ENCODE measurements at places on chromosomes 6 and 20.

- no peak for DNase-seq
These were observed 12.2 kb downstream of the TCFL5 start for GRCh38 chr20:62849431-62849830.

GRCh38 chr6:6806844-6807518 lies 218.5 kb downstream of the LY86 start:
- DNase-seq: peak; percentile 66

DNA sequence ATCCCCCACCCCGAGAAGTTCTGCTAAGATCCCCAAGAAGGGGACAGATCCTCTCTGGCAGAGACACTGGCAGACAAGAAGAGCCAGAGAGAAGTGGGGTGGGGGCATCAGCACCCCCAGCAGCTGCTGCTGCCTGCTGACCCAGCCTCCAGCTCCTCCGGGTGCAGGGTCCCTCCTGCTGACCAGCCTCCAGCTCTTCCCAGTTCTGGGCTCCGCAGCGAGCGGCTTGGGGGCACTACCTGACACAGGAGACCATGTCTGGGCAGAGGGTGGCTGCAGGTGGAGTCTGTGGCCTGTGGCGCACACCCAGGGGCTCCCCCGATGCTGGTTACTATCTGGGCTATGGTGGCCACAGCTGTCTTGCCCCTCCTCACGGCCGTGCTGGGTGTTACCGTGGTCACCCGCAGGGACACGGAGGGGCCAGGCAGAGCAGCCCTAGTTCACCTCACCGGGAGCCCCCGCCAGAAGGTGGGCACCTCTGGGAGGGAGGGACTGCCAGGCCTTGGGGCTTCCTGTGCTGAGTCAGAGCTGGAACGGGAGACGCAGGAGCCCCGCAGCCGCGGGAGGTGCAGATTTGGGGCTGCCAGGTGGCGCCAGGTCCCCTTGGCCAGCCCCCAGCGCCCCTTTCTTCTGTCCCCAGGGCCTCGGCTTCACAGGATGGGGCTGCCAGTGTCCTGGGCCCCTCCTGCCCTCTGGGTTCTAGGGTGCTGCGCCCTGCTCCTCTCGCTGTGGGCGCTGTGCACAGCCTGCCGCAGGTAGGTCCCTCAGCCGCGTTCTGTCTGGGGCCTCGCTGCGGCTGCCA lies 630 bp downstream of the LIME1 start:
- DNase-seq: no peak

DNA sequence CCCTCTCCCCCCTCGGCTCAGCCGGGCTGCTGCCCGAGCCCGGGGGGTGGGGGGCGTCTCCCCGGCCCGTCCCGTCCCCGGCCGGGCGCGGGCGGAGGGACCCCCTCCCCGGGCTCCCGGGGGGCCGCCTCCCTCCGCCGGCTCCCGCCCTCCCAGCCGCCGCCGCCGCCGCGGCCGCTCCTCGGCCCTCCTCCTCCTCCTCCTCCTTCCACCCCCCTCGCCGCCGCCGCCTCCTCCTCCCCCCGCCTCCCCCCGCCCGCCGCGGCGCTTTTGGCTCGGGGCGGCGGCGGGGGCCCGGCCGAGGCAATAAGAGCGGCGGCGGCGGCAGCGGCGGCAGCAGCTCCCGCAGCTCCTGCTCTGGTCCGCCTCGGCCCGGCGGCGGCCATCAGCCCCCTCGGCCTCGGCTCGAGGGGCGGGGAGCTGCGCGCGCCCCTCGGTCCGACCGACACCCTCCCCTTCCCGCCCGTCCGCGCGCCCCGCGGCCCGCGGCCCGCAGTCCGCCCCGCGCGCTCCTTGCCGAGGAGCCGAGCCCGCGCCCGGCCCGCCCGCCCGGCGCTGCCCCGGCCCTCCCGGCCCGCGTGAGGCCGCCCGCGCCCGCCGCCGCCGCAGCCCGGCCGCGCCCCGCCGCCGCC lies 38.7 kb downstream of the GNAS start:
- peak; percentile 75 for DNase-seq

- no peak for DNase-seq
These were observed 61.6 kb upstream of the QKI start for GRCh38 chr6:163352966-163353365.

DNA sequence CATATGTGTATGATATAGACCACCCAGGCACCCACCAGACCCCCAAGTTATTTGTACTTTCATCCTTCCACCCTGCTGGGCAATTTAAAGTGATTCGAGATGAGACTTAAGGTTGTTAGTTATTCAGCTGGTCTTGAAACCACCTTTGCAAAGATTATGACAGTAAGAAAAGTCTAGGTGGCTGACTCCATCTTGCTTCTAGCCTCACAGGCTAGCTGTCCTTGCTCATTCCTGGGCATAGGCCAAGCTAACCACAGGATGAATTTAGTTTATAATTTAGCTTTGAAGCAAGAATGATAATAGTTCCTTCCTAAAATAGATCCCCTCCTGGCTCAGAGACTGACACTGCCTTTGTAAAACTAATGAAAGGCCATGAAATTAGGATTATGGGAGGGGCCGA lies 71.9 kb upstream of the IYD start:
- no peak for DNase-seq

GRCh38 chr20:54650052-54650719 lies 174.8 kb downstream of the DOK5 start:
- DNase-seq: no peak

GRCh38 chr6:42028234-42029061 lies 21.9 kb upstream of the TAF8 start:
- no peak for DNase-seq

GRCh38 chr20:13028001-13028400 lies 19.2 kb downstream of the SPTLC3 start:
- no peak for DNase-seq

GRCh38 chr6:64010010-64010409 lies 374.4 kb downstream of the PHF3 start:
- no peak for DNase-seq

DNA sequence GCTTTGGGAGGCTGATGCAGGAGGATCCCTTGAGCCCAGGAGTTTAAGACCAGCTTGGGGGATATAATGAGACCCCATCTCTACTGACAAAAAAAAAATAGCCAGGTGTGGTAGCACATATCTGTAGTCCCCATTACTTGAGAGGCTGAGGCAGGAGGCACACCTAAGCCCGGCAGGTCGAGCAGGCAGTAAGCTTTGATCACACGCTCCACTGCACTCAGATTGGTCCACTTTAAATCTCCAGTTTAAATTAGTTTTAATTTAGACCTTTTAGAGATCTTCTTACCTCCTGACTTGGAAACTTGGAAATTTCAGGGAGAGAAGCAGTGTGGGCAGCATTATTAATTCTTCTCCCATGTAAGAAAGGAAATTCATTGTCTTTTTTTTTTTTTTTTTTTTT lies 16.8 kb upstream of the PLCB4 start:
- DNase-seq: no peak

DNA sequence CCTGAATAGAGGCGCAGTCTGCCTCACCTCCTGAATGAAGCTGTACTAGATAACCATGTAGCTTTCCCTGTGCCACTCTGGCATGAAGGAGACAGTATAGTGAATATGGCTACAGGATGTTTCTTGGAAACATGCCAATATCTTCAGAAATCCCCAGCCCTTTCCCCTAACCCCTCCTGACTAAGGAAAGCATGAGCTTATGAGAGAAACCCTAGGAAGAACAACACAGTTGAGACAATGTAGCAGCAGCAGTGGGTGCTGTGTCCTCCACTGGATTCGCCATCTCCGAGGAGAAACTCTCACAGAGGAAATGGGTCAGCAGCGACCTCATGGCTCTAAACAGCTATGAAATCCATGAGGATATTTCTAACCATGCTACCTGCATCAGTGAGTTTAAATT lies 6.7 kb downstream of the HLA-DQA1 start:
- DNase-seq: no peak

DNA sequence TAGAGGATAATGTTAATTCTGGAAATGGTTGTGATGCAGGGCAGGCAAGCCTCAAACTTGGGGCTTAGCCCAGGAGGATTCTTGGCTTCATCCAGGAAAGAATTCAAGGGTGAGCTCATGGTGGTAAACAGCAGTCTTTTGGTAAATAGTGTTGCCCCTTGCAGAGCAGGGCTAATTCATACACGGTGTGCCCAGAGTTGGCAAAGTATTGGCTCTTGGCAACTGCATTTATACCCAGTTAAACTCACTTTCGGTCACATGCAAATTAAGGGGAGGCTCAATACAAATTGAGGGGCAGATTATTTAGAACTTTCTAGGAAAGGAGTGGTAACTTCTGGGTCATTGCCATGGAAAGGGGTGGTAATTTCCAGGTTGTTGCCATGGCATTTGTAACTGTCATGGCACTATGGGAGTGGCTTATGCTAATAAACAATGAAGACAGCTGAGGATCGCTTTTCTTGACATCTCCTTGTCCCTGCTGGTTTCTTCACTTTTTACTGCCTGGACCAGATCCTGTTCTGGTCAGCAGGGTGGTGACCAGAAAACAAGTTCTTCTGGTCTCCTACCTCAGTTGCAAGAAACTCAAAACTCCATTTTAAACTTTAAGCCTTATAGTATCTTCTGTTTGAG lies 3.9 kb upstream of the OTOR start:
- no peak for DNase-seq

- no peak for DNase-seq
These were observed 93.2 kb downstream of the FOXO3 start for GRCh38 chr6:108653949-108654348.

DNA sequence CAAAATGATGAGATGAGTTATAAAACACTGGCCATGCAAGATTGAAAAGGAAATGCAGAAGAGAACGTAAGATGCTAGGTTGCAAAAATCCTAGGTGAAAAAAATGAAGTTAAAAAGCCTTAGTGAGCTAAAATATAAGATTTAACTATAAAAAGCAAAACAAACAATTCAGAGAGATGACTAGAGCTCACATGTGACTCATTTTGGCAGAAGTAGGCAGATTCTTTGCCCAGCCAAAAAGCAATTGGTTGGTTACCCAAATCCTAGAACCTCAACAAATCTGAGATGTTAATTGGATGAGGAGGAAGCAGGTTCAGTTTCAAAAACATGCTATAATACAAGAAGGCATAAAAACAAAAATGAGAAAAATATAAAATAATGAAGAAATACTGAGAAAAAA lies 249.1 kb downstream of the OGFRL1 start:
- no peak for DNase-seq

- peak; percentile 70 for DNase-seq
These were observed 677 bp downstream of the NEURL2 start for GRCh38 chr20:45890077-45890984.

DNA sequence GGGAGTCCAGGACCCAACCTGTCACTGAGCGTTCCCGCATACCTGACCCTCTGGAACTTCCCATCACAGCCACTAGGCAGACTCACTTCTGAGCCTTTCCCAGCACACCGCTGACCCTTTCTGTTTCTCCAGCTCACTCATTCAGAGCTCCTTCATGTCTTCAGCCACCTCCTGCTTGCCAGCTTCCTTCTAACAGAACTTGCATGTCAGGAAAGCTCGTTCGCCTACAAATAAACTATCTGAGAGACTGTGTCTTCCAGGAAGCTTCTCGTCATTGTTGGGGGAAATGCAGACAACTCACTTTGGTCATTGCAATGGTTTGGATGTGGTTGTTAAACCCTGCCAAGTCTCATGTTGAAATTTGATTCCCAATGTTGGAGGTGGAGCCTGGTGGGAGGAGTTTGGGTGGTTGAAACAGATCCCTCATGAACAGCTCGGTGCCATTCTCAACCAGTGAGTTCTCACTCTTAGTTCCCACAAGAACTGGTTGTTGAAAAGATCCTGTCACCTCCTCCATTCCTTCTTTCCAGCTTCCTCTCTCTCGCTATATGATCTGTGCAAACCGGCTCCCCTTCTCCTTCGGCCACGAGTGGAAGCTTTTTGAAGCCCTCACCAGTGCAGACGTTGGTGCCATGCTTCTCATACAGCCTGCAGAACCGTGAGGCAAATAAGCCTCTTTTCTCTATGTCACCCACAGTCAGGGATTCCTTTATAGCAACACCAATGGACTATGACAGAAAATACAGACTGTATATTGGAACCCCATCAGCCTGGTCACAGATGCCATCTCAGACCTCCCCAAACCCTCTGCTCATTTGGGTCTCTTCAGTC lies 1.4 kb upstream of the MUC21 start:
- DNase-seq: no peak

DNA sequence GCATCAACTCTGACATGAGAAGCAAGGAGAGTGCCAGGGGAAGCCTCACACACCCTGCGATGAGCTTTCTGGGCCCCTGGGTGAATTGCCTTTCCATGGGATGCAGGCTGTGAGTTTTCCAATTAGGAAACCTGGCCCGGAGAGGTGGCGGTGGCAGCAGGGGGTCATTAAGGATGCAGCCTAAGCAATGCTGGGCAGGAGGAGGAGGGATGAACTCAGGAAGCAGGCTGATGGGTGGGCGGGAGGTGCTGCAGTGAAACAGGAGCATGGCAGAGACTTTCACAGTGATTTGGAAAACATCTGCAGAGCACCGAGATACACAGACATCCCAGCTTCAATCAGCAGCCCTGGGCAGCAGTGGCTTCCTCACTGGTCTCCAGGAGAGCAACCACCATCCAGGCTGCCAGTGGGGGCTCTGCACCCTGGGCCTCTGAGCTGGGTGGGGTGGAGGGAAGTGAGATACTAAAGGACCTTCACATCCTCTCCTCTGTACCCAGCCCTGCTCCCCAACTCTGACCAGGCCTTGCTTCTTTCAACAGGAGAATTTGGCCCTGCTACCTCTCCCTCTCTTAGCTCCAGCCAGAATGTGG lies 44.9 kb downstream of the LRFN2 start:
- no peak for DNase-seq

- no peak for DNase-seq
These were observed 136.7 kb downstream of the AIG1 start for GRCh38 chr6:143197377-143197776.

- DNase-seq: peak; percentile 44
These were observed 704 bp downstream of the TOP1 start for GRCh38 chr20:41029150-41029901.

DNA sequence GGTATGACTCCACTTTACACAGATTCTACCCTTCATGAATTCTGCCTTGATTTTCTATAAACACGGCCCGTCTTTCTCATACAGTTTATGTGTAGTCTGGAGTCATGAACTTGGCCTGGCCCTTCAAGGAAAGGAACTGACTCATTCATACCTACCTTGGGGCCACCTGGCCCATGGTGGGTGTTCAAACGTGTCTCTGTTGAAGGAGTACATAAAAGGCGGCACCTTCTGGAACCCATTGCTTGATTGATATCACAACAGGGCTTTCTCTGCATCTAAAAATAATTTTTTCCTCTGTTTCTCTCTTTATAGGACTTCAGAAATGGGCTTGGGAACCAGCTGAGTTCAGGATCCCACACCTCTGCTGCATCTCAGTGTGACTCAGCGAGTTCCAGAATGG lies 363.0 kb upstream of the SOX4 start:
- DNase-seq: no peak

DNA sequence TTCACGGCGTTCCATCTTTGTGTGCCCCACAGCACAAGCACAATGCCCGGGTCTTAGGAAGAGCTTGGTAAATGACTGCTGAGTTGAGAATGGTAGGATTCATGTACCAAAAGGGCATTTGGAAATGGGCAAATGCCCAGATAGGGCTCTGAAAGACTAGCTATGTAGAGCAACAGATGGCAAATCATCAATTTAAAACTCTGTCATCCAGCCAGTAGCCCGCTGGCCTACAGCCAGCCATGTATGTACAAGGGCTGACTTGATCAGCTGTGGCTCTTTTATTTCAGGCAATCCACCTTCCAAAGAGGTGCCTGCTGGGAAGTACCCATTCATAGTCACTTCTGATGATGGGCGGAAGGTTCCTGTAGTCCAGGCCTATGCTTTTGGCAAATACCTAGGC lies 35.1 kb downstream of the NT5E start:
- no peak for DNase-seq
